Effector CD4-positive, alpha-beta T cell (primary cell): ENCODE measurements at places on chromosomes 7 and 10.

- DNase-seq = no peak
Observed at GRCh38 chr10:13847201-13847631, 260.5 kb downstream of the PRPF18 start.

DNA sequence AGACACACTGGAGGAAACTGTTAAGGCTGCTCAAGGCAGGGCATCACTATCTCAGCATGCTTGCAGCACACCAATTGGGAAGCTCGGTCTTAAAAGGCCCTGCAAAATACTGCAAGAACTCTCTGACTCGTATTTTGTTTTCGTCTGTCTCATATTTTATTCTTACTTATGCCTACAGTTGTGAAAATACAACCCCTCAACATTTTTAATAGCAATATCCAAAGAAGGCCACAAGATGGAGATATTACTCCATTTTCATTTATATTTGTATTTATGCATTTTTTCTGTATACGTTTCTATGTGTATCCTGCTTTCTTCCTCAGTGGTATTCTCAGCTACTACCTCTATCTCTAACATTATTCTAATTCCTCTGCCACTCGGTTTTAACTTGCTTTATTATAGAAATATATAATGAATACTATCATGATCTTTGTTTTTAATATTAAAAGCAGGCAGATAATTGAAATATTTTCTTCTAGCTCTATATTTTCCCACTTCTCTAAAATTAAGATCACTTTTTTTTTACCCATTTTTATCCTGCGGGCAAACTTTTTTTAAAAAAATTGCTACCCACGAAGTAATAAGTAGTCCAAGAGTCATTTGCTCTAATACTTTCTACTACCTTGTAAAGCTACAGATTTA is 10.0 kb downstream of the DNAJC1 start:
- DNase-seq = no peak

DNA sequence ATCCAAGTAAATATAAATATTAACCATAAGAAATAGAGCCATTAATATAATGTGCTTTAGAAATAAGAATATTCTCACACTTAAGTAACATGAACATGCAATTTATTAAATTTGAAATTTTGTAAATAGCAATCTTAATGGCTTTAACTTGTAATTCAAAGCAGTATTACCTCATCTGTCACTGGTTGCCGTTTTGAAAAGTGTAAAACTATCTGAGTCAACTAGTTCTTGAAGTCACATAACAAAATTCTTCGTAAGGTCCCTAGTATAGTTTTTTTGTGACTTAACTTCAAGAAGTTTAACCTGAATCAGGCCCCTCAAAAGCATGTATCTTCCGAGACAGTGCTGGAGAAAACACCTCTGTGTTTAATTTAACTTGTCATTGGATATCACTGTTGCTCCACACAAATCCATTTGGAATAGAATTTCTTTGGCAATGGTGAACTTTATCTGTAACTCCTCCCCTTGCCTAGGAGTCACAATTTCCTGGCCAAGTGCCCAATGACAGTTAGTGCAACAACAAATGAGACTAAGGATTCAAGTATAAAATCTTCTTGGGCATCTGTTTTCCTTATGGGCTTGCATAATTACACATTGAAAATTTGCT is 47.1 kb downstream of the NT5C2 start:
- DNase-seq = no peak

DNA sequence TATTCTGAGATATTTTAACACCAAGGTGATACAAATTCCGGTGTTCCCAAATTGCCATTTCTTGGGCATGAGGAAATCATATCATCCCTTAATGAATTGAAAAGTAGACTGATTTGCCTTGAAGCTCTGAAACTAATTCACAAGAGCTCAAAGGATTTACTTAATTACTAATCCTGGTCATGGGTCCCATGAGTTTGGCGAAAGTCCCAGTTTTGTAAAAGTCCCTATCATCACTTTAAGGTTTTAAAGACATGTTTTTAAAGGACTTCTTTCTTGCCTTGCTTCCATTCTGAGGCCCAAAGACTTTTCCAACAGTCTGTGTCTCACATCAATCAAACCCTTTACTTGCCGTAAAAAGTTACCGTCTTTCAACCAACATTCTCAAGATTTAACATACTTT is 377.9 kb downstream of the DNAJB9 start:
- DNase-seq = no peak

DNA sequence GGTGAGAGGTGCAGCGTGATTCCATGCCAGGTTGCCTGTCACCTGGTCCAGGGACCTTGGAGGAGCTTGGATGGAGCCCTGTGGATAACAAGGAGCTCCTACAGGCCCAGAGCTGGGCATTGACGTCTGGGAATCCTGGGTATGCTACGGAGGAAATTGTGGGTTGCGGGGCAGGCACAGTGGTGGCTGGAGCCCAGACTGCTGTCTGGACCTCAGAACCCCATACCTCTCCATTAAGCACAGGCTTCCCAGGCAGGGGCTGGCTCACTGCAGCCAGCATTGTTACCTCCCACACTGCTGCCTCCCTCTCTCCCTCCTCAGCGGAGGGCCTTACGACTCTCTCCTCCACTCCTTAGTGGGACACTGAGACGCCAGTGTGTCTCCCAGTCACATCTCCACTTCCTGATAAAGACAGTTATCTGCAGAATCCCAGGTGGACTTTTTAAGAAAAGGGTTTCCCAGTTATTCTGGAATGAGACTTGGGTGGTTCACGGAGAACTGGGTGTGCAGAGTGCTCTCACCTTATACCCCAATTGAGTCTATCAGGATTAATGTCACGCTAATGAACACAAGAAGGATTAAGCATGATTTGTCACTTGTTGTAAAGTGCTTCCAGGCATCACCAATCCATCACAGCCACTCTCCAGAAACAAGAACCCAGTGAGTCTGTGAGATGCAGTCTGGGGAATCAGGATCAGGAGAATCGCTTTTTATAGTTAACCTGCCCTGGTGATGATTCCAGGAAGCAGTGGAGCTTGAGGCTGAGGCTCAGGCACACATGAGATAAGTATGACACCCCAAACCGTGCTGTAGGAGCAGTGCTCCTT is 309.4 kb downstream of the RPS24 start:
- no peak for DNase-seq

DNA sequence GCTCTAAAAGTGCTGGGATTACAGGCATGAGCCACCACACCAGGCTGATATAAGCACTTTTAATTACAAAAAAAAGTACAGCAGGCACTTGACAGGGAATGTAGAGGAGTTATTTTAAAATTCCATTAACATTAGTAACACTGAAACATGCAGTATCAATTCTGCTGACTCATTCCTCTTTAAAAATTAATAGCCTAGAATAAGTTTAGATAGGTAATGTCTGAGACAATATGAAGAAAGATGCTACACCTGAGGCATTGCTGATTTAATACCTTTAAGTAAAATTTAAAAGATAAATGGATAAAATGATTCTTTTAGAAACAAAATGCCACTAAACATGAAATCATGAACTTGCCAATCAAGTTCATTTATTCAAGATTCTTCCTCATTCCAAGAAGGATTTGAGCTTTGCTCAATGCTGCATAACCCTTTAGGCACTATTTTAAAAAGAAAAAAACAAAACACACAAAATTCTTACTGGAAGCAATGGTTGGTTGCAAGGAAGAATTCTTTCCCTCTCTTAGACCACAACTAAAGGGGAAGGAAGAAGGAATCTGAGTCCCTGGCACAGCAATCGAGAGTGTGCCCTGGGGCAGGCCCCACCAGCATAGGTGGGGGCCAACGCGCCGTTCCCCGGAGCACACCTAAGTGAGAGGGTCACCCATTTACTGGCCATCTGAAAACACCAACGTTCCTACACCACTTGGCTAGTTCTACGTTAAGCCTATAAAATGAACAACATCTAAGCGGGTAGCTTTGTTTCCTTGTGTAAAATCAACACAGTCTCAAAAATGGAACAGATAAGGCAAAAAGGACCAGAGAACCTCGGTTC is 26.6 kb downstream of the ESYT2 start:
- DNase-seq = no peak

DNA sequence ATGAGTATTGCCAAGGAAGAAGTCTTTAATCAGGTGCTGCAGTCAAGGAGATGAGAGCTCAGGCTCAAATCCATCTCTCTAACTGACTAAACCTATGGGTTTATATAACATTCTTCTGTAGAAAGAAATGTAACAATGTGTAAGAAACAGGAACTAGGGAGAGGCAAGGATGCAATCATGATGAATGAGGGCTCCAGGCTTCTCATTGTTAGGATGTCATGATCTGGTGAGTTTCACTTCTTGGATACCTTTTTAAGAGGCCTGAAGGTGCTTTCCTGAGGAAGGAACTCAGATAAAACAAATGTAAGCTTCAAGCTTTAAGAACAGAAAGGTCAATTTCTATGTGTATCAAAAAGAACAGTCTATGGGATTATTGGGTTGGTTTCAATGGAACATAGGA is 30.8 kb upstream of the SCIN start:
- DNase-seq = no peak

- DNase-seq = no peak
Observed at GRCh38 chr10:4354382-4354812, 471.6 kb upstream of the AKR1E2 start.

- DNase-seq = no peak
Observed at GRCh38 chr10:123348691-123349572, 194.7 kb downstream of the BUB3 start.

DNA sequence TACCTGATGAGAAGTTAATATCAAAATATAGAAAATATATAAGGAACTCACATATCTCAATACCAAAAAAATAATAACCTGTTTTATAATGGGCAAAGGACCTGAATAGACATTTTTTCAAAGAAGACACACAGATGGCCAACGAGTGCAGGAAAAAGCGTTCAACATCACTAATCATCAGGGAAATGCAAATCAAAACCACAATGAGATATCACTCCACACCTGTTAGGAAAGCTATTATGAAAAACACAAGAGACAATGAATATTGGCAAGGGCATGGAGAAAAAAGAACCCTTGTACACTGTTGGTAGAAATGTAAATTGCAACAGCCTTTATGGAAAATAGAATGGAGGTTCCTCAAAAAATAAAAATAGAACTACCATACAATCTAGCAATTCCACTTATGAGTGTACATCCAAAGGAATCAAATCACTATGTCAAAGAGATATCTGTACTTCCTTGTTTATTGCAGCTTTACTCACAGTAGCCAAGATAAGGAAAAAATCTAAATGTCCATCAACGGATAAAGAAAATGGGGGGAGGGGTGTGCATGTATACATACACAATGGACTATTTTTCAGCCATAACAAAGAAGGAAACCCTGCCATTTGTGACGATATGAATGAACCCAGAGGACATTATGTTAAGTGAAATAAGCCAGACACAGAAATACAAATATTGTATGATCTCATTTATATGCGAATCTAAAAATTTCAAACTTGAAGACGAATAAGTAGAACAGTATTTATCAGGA is 3.6 kb upstream of the ALOX5 start:
- no peak for DNase-seq

- DNase-seq = no peak
Observed at GRCh38 chr7:47375121-47375938, 206.6 kb downstream of the TNS3 start.

GRCh38 chr10:31157123-31158010 is 125.7 kb upstream of the ZNF438 start:
- DNase-seq = no peak

GRCh38 chr7:107659666-107660065 is 962 bp upstream of the SLC26A4 start:
- DNase-seq = no peak

GRCh38 chr10:60234551-60234950 is 155.1 kb downstream of the ANK3 start:
- DNase-seq = no peak

DNA sequence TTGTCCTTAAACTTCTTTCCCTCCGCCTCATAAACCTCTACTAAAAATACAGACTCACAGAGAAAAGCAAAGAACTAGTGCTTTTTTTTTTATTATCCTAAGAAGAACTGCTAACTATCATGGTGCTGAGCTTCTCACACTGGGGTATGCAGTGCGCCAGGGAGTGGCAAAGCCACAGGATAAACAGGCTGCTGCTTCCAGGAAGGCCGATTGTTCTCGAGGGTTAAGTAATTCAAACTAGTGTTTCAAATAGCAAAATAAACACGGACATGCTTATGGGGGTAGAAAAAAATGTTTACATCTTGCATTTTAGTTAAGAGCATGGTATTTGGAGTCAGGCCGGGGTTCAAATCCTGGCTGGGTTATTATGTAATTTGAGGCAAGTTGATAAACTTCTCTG is 157.0 kb downstream of the TAX1BP1 start:
- no peak for DNase-seq
